ENCODE measurements at places on chromosomes 5 and 9.

DNA sequence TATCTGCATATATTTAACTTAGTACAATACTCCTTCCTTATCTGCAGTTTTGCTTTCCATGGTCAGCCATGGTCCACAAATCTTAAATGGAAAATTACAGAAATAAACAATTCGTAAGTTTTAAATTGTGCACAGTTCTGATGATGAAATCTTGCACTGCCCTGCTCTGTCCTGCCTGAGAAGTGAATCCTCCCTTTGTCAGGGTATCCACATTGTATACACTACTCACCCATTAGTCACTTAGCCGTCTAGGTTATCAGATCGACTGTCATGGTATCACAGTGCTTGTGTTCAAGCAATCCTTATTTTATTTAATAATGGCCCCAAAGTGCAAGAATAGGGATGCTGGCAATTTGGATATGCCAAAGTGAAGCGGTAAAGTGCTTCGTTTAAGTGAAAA lies 8.3 kb upstream of the YTHDC2 start:
- no peak for DNase-seq

DNA sequence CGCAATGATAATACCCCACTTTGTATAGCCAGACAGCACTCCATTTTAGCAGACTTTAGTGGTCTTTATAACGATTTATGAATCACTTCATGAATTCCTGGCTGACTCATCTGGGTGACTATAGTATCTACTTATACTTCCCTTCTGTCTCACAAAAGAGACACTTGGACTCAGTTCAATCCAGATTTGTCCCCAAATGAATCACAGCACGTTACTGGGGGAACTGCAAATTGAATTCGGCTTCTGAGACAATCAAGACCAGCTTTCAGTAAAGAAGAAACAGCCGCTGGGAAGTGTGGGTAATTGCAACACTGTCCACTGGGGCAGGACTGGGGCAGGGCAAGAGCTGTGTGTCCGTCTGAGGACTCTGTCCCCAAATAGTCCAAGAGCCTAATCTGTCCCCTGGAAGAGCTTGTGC lies 337.3 kb upstream of the RFX3 start:
- DNase-seq, result no peak

GRCh38 chr9:89999534-90000370 lies 394.9 kb downstream of the GADD45G start:
- DNase-seq, result peak; percentile 72

DNA sequence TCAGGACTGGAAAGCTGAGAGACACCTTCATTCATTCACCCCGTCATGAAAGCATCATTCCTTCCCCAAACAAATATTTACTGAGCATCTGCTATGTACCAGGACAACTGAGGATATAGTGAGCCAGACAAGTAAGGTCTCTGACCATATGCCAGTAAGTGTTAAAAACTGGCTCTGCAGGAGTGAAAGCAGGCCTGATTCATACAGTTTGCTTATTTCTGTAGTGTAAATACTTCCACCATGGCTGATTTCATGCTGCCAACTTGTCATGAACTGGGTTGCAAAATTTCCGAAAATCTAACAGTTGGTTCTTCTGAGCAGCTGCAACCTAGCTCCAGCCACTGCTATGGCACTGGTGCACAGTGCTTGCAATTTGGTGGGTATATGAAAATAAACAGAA lies 68.1 kb downstream of the YIPF5 start:
- DNase-seq, result no peak

DNA sequence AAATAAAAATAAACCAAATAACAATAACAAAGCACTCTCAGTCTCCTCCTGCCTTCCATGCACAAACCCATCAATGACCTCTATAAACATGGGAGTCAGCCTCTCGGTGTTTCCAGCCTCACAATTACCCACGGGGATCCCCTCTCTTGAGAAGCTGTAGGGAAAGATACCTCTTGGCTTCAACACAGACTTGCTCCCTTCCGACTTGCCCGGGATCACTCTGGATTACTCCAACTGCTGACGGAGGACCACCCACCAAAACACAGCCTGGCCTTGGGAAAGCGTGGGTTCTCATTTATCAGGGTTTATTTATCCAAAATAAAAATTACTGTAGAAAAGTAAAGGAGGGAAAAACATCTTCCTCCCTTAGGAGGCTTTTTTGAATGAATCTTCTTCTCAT lies 11.5 kb upstream of the NKX2-5 start:
- DNase-seq, result no peak

- DNase-seq, result no peak
These were observed 195.3 kb upstream of the KLF9 start for GRCh38 chr9:70609542-70610286.

DNA sequence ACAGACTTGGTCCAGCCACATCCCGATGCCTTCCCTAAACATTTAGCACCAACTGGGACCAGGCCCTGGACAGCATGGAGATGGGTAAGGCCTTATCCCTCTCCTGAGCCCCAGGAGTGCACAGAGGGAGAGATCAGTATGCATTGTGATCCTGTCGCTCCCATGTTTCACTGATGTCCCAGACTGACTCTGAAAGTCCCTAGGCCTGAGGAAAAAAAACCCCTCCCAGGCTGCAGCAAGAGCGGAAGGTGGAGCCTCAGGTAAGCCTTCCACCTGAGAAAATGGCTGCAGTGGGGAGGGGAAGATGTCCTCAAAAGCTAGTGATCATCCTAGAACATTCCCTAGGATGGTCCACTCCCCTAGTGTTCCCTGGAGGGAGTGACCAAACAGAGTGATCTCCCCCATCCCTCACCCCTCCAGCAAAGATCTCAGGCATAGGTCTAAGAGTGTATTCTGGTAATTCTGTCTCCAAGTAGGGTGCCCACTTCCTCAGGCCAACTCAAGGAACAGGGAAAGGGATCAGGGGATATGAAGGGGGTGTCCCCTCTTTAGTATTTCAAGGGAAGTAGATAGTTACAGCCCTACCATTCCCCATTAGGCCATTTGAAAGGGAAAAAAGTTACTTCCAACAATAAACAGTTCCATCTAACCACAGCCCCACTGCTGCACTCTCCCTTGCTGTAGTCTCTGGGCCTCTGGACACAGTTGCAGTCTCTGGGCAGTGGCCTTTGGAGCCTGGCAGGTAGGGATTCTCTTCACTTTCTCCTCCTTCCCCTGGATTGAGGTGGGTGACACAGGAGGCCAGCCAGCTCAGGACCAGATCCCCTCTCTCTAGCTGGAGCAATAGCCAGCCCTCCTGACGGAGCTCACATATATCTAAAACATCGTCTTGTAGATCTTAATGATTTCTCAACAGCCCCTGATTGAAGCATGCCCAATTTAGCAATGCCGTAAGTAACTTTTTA lies 6.8 kb upstream of the CXXC5 start:
- DNase-seq, result no peak

DNA sequence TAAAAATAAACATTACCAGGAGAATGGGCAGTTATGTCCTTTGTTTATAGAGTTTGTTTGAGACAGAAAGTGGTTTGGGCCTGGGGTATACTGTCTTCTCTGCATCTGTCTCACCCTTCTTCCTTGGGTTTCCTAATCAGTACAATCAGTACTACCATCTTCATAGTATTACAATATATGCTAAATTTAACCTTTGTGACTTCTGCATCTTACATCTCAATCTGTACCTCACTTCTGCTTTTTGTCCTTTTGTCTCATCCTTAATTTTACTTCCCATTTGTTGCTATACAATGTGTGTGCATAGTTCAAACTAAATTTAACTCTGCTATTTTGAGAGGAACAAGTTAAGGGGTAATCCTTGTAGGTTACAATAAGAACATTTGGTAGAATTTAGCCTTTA lies 19.6 kb downstream of the FBXO38 start:
- no peak for DNase-seq

DNA sequence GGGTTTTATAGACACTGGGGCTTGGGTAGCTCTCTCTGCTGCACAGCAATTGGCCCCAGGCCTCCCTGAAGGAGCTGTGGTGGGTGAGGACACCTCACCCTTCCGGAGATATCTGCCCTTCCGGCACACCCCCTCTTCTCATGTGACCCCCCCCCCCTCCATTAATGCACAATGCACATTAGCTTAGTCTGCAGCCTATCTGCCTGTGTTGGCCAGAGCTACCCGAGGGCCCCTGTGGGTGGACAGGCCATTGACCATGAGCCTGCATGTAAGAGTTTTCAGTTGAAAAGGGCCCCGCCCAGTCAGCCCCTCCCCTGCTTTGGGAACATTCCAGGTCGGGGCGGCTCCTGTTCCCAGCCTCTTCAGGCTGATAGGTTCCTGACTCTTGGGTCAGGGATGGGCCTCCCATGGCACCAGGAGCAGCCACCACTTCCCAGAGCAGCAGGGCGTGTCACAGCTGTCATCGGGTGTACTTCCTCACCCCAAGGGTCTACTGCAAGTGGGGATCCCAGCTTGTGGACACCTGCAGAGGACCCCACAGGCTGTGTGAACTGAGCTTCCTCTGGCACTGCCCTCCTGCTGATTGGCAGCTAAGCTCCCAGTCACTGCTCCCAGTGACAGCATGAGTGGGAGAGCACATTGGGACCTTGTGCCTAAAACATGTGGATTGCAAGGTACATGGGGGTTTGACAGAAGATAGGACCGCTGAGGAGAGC lies 17.8 kb downstream of the PHF2 start:
- no peak for DNase-seq

GRCh38 chr9:126517833-126518356 lies 95.8 kb upstream of the LMX1B start:
- DNase-seq, result no peak

DNA sequence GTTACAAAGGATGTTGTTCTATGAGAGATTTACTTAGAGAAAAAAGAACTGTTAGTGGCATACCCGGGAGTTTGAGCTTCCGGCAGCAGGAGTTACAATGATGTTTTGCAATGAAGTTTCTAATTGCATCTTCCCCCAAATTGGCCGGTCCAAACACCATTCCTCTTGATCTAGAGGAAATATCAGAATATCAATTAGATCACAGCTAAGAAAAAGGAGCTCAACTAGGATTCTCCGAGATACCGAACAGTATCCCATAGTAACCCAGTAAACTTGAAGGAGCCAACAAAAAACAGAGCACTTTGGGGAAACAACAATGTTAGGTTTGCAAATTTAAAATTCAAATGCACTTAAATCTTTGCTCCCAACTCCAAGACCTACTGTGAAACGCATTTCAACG lies 159.5 kb downstream of the TRPM6 start:
- DNase-seq, result no peak

- no peak for DNase-seq
These were observed 220.0 kb downstream of the GOLPH3 start for GRCh38 chr5:31954091-31954490.

DNA sequence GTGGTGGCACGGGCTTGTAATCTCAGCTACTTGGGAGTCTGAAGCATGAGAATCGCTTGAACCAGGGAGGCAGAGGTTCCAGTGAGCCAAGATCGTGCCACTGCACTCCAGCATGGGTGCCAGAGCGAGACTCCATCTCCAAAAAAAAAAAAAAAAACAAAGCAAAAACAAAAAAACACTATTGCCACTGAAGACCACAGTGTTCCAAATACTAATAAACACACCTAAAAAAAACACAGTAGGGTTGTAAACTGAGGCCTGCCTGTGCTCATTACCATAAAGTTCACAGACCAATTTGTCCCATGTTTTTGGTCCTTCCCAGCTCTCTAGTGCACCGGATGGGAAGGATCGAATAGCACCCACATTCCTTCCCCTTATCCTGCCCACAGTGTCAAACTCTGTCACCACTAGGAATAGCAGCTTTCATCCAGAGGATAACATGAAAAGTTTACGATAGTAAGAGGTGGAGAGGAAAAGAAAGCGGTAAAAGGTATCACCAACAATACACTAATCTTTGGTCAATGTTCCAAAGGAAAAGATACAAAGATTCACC lies 49.2 kb downstream of the MYO10 start:
- no peak for DNase-seq

GRCh38 chr5:169646856-169647255 lies 9.8 kb downstream of the DOCK2 start:
- no peak for DNase-seq

DNA sequence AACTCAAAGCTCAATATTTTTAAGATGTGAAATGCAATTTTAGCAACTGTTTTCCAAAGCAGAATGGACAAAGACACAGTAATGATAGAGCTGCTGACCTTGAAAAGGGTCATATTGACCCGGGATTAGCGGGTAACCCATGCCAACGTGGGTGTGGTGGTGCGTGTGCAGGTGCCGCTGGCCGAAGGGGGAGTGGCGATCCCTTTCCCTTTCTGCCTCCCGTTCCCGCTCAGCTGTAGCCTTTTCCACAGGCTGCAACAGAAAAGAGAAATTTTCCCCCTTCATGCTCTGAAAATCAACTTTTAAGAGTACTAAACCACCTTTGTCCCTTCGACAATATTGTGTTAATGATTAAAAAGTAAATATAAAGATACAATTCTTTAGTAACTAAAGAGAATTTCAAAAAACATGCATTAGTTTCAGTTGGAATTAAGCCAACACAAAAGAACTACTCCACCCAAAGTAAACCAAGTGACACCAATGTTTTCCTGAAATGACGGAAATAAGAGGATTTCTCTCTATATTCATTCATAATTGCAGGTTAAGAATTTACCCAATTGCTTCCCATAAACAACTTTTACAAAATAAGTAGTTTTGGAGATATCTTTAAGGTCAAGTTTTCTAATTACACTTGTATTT lies 105.2 kb downstream of the ZNF608 start:
- DNase-seq, result no peak

GRCh38 chr9:98607152-98607551 lies 101.6 kb downstream of the GABBR2 start:
- DNase-seq, result no peak

- no peak for DNase-seq
These were observed 109.1 kb upstream of the PTGER4 start for GRCh38 chr5:40570408-40571129.

DNA sequence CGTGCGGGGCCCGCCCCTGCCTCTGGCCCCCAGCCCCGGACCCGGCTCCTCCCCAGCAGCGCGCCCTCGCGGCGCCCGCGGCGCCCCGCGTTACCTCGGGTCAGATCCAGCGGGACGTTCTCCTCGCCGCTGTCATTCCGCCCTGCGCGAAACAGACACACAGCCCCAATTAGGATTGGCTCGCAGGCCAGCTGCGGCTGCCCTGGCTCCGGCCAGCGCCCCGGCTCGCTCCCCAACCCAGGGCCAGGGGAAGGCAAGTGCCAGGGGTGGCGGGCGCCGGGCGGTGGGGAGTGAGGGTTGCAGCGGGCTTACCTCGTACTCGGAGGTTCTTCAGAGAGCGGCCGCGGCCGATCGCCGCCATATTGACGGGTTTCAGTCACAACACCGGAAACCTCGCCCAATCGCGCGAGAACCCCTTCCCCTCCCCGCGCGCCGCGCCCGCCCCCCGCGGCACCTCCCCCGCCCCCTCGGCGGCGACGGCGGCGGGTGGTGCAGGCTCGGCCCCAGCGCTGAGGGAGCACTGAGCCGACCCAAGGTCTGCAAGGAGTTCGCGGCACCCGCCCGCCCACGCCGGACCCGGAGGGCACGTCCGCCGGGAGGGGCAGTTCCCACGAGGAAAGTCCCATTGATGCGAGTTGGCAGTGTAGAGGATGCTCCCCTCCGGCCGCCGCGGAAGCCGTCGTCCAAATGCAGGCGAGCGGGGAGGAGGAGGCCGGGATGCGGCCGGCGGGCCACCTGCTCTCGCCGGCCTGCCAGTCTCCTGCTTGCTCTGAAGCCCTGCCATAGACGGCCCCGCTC lies at the start of gene RICTOR:
Gene RICTOR, minus strand, starts transcription at position 383 of the 798 bp plus-strand sequence. Its CDS starts 22 bp downstream, at position 361.
- DNase-seq, result peak; percentile 91

- DNase-seq, result no peak
These were observed 249.2 kb upstream of the ANKRD55 start for GRCh38 chr5:56482363-56482762.

- no peak for DNase-seq
These were observed 358.2 kb upstream of the PTGER4 start for GRCh38 chr5:40321514-40321913.

GRCh38 chr9:121750715-121751623 lies 99.5 kb downstream of the DAB2IP start:
- no peak for DNase-seq
